Osteocyte (in vitro differentiated cells): ENCODE measurements at places on chromosomes 5 and 9. TPM values are rescaled to one million over a fixed set of nuclear protein-coding genes. Genes with fewer than 3 reads are reported as not detected.

DNA sequence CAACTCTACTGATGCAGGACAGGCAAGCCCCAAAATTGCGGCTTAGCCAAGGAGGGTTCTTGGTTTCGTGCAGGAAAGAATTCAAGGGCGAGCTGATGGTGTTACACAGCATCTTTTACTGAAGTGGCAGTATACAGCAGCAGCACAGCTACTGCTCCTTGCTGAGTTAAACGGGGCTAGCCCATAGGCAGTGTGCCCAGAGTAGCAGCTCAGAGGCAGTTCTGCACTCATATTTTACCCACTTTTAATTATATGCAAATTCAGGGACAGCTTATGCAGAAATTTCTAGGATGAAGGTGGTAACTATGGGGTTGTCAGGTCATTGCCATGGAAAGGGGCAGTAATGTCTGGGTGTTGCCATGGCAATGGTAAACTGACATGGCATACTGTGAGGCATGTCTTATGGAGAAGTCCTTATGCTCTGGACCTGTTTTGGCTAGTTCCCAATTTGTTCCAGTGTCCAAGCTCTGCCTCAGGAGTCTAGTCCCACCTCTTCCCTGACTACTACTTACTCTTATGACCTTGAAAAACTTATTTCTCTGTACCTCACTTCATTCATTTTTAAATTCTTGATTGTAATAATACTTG lies 2.0 kb upstream of the SPINK9 start:
- no peak for DNase-seq
- no peaks in the 10 kb centered on the region for H3K27me3 ChIP-seq
- H3K4me3 ChIP-seq = no peak overlapping the region
- H3K27ac ChIP-seq = no peak overlapping the region
- H3K36me3 ChIP-seq = peaks cover 2% of the 10 kb centered on the region

GRCh38 chr5:135058331-135058732 lies 24.3 kb upstream of the PITX1 start:
- H3K4me1 ChIP-seq = no peaks in the 10 kb centered on the region
- H3K4me3 ChIP-seq = no peak overlapping the region
- H3K27me3 ChIP-seq = peaks cover 43% of the 10 kb centered on the region
- DNase-seq = no peak

GRCh38 chr5:172321593-172321992 lies 38.0 kb upstream of the UBTD2 start:
- DNase-seq = no peak
- no peaks in the 10 kb centered on the region for H3K27me3 ChIP-seq
- peaks cover 16% of the 10 kb centered on the region for H3K4me1 ChIP-seq
- H3K36me3 ChIP-seq = no peaks in the 10 kb centered on the region
- no peak overlapping the region for H3K27ac ChIP-seq

DNA sequence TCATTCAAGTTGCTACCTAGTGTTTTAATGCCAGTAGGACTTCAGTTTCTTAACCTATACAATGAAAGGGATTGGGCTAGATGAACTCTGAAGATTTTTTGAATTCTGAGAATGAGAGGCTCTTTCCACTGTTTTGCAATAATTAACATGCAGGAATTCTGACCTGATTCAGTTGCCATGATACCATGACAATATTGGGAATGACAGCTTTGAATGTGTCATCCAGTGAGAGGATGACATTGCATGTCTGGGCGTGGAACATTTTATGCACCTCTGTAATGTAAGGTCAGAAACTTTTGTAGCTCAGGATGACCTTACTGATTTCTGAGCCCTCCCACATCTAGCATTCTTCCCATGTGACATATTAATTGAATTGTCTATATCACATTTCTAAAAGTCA lies 30.6 kb upstream of the SPINK5 start:
- no peak overlapping the region for H3K27ac ChIP-seq
- DNase-seq = no peak
- no peaks in the 10 kb centered on the region for H3K27me3 ChIP-seq
- no peaks in the 10 kb centered on the region for H3K4me1 ChIP-seq
- H3K4me3 ChIP-seq = no peak overlapping the region

DNA sequence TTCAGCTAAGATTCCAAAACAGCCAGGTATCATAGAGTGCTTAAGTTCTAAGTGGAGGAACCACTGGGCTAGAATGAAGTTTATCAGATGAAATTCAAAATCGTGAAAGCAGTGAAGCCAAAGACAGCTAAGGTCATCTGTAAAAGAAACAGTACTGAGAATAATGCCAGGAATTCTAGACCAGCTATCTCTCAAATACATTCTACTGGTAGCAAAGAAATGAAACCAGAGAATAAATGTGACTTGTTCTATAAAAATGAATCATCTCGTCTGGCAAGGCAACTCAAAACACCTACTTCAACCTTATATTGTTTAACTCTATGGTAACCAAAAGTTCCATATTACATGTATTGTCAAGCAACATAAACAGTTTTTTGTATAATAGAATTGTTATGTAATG lies 51.3 kb upstream of the RGMB start:
- no peaks in the 10 kb centered on the region for H3K36me3 ChIP-seq
- H3K4me1 ChIP-seq = peaks cover 5% of the 10 kb centered on the region
- no peak overlapping the region for H3K4me3 ChIP-seq
- no peak overlapping the region for H3K27ac ChIP-seq

GRCh38 chr5:37696190-37697021 lies 143.4 kb downstream of the GDNF start:
- peaks cover 7% of the 10 kb centered on the region for H3K36me3 ChIP-seq
- no peaks in the 10 kb centered on the region for H3K27me3 ChIP-seq
- DNase-seq = no peak
- no peak overlapping the region for H3K27ac ChIP-seq
- H3K4me1 ChIP-seq = peaks cover 6% of the 10 kb centered on the region

DNA sequence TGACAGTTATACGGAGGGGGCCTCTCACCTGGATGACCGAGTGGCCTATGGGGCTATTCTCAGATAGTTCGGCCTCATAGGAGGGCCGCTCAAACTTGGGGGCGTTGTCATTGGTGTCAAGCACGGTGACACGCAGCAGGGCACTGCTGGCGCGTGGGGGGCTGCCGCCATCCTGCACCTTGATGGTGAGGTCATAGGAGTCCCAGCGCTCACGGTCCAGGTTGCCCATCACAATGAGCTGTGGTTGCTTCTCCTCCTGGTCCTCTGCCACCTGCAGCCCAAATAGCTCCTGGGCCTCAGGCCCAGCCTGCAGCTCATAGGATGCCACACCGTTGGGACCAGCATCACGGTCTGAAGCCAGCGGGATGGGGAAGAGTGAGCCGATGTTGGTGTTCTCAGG lies 9.7 kb downstream of the PCDH1 start:
- peaks cover 5% of the 10 kb centered on the region for H3K36me3 ChIP-seq
- H3K27ac ChIP-seq = no peak overlapping the region
- peaks cover 3% of the 10 kb centered on the region for H3K4me1 ChIP-seq

DNA sequence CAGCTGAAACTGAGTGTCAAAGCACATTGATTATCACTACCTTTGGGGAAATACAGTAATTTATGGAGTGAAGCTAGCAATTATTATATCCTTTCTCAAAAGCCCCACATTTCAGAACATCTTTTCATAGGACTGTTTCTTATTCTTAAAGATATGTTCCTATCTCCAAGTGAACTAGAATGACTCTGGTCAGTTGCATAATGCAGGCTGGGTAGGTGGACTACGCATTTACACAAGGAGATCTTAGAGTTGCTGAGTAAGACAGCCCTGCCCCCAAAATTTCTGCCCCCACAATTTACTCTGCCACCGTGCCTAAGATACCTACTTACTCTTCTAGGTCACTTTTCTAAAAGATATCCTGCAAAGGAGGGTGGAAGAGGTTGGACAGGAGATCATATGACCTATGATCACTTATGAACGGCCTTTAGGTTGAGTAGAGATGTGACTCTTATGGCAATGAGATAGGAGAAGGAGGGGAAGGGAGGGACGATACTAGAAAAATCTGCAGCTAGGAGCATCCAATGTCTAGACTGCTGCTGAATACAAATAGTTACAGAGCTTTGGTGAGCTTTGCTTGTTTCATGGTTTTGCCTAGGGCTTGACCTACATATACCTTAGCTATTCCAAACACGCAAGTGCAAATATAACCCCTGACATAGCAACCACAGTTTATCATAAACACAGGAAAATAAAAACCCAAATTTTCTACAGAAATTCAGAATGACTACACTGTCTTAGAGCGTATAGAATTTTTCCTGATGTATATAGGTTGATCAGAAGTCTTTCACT lies 121.7 kb downstream of the GLIS3 start:
- H3K36me3 ChIP-seq = no peaks in the 10 kb centered on the region
- no peak overlapping the region for H3K27ac ChIP-seq
- peaks cover 7% of the 10 kb centered on the region for H3K4me1 ChIP-seq

DNA sequence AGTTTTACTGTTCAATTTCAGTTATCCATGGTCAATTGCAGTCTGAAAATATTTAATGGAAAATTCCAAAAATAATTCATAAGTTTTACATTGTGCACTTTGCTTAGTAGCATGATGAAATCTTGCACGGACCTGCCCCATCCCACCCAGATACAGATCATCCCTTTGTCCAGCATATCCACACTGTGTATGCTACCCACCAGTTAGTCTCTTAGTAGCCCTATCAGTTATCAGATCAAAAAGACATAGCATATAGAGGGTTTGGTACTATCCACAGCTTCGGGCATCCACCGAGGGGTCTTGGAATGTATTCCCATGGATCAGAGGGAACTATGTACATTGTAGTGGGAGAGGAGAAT lies 97.7 kb downstream of the SLC44A1 start:
- H3K4me3 ChIP-seq = peak overlapping the region; percentile 49
- peaks cover 14% of the 10 kb centered on the region for H3K4me1 ChIP-seq
- H3K36me3 ChIP-seq = peaks cover 6% of the 10 kb centered on the region
- DNase-seq = no peak

- H3K4me3 ChIP-seq = no peak overlapping the region
- no peaks in the 10 kb centered on the region for H3K4me1 ChIP-seq
- H3K36me3 ChIP-seq = peaks cover 12% of the 10 kb centered on the region
- H3K27ac ChIP-seq = no peak overlapping the region
- peaks cover 11% of the 10 kb centered on the region for H3K27me3 ChIP-seq
Observed at GRCh38 chr5:125914471-125914870, 508.7 kb upstream of the GRAMD2B start.

GRCh38 chr9:133109931-133110650 lies 10.9 kb downstream of the RALGDS start:
- H3K27me3 ChIP-seq = no peaks in the 10 kb centered on the region
- peaks cover 28% of the 10 kb centered on the region for H3K4me1 ChIP-seq
- DNase-seq = no peak
- H3K27ac ChIP-seq = no peak overlapping the region
- peaks cover 21% of the 10 kb centered on the region for H3K36me3 ChIP-seq

DNA sequence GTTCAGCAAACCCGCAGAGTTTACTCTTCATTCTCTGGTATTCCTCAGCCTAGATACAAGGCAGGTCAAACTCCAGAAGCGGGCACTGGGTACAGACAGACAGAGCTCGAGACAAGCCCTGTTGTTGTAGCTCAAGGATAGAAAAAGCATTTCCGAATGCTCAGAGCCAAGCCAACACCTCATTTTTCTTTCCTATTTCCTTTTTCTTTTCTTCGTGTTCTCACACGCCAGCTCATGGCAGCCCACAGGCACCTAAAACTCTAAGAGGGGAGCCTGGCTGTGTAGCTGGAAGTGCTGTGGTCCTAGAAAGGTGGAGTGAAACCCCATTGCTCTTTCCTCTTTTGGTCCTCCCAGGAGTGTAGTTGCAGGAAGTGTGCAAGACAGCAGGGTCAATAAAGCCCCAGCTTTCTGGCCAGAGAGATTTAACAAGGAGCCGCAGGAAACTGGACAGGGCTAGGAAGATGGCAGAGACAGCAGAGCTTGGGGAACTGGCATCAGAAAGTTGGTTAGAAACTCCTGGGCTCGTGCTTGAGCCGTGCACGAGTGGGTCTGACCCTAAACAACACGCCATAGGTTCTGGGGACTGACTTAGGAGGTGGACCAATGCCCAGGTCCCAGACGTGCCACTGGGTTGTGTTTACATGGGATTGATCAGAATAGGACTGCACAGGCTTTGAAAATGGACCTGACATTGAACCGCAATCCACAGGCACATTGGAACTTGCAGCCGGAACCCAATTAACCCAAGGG lies 41.6 kb downstream of the ADAMTS2 start:
- H3K27me3 ChIP-seq = no peaks in the 10 kb centered on the region
- no peak overlapping the region for H3K4me3 ChIP-seq
- H3K36me3 ChIP-seq = no peaks in the 10 kb centered on the region
- H3K27ac ChIP-seq = no peak overlapping the region

- no peaks in the 10 kb centered on the region for H3K4me1 ChIP-seq
- peaks cover 3% of the 10 kb centered on the region for H3K36me3 ChIP-seq
- H3K27me3 ChIP-seq = no peaks in the 10 kb centered on the region
- DNase-seq = no peak
Observed at GRCh38 chr5:93236807-93237421, 344.1 kb downstream of the NR2F1-AS1 start.

DNA sequence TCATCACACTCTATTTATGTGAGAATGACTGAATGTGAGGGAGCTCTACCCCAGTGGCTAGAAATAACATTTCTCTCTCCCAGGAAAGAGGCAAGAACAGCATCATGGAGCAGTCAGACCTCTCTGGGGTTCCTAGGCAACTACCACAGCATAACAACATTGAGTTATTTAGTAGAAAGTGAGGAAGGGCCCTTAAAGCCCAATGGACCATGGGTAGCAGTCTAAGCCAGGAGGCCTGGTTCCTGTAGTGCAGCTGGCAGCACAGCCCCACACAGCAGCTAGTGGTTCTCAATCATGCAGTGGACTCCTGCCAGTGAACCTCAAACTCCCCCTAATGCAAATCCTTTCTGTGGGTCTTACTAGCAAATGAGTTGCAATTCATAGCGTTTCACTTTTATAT lies 55.3 kb downstream of the SPEF2 start:
- no peaks in the 10 kb centered on the region for H3K27me3 ChIP-seq
- no peaks in the 10 kb centered on the region for H3K4me1 ChIP-seq
- H3K4me3 ChIP-seq = no peak overlapping the region

GRCh38 chr9:106961623-106962022 lies 98.7 kb downstream of the ZNF462 start:
- H3K36me3 ChIP-seq = peaks cover 61% of the 10 kb centered on the region
- peak overlapping the region; percentile 75 for H3K27ac ChIP-seq
- H3K27me3 ChIP-seq = no peaks in the 10 kb centered on the region
- DNase-seq = no peak
- H3K4me3 ChIP-seq = no peak overlapping the region
- peaks cover 27% of the 10 kb centered on the region for H3K4me1 ChIP-seq

CBY3 gene
- total RNA-seq = not detected in 2 replicates

ABO gene
- not detected in 2 replicates for total RNA-seq

LIX1 gene
- 0.26 and 0.48 TPM in 2 replicates for total RNA-seq

APBA1 gene
- 5.1 and 5.2 TPM in 2 replicates for total RNA-seq

NEURL1B gene
- total RNA-seq = 1.5 and 1.7 TPM in 2 replicates

GLDC gene
- total RNA-seq = 0.71 and 0.78 TPM in 2 replicates

EGFL7 gene
- 6.9 and 8.4 TPM in 2 replicates for total RNA-seq

ZNF618 gene
- 35.1 and 36.8 TPM in 2 replicates for total RNA-seq
